ENCODE measurements at places on chromosomes 1 and 21. TPM values are rescaled to one million over a fixed set of nuclear protein-coding genes. Genes with fewer than 3 reads are reported as not detected.

The CHAF1B gene
- 16.6 TPM for total RNA-seq

The DYNLT5 gene
- total RNA-seq: not detected

The SPRR2F gene
- not detected for total RNA-seq

The ICOSLG gene
- not detected for total RNA-seq

DNA sequence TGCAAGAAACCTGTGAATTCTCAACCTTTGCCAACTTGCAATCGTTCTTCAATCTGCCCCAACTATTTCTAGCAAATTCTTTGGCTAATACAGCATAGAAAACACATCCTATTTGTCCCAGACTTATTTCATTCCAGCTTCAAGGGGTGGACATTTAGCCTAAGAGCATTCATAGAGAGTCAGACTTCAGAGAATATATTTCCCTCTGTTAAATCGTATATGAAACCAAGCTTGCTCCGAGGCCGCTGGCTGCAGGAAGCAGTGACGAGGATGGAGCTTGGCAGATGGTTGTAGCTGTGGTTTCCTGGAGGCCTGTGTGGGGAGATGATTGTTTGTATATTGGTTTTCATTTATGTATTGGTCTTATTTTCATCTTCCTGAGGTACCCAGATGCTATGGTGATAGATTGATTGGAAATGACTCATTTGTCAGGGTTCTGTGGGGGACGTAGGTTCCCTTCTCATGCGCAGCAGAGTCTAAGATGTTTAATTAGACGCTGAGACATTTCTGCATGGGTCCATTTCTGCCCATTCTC lies 26.1 kb downstream of the MAN1C1 start:
- no peak for DNase-seq

GRCh38 chr1:110798691-110799256 lies 74.2 kb upstream of the CD53 start:
- no peak for DNase-seq

- DNase-seq: no peak
Observed at GRCh38 chr1:116164150-116164549, 53.0 kb downstream of the MAB21L3 start.

GRCh38 chr1:164613176-164613575 lies 54.2 kb downstream of the PBX1 start:
- no peak for DNase-seq

GRCh38 chr1:205286335-205286950 lies 35.1 kb downstream of the NUAK2 start:
- DNase-seq: no peak

GRCh38 chr1:46643368-46643775 lies 24.8 kb downstream of the ATPAF1 start:
- peak; percentile 85 for DNase-seq

DNA sequence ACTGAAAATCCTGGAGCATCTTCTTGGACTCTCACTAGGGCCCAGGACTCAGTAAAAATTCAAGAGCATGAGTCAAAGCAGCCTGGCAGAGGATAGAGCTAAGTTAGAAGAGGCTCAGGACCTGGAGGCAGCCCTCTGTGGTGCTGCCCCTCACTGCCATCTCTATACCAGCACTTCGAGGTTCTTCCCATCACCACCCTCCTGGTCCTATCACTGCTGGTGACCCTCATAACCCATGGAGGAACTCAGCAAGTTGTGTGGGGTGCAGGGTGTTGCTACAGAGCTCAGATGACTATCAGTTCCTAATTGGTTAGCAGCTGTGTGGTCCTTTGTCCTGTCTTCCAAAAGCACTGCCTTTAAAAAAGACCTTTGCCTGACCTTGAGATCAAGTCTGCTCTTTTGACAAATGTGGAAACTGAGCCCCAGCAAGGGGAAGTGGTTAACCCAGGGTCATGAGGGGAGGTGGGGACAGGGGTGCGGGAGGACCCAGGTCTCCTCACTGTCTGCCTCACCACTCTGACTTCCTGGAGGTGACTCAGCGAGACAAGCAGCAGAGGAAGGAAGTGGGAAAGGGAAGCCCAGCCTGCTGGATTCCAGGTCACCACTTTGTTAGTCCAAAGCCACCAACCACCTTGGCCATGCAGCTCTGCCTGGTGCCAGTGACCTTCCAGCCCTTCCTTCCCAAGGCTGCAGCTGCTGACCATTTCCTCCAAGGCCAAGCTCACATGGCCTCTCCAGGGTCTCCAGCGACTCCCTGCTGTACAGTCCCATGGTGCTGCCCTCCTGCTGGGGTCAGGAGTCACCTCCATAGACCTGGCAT lies 199.4 kb upstream of the EDN2 start:
- no peak for DNase-seq

GRCh38 chr1:99570486-99571089 lies 75.3 kb upstream of the PALMD start:
- DNase-seq: no peak

GRCh38 chr21:41405321-41405720 lies 20.7 kb upstream of the MX1 start:
- DNase-seq: no peak

DNA sequence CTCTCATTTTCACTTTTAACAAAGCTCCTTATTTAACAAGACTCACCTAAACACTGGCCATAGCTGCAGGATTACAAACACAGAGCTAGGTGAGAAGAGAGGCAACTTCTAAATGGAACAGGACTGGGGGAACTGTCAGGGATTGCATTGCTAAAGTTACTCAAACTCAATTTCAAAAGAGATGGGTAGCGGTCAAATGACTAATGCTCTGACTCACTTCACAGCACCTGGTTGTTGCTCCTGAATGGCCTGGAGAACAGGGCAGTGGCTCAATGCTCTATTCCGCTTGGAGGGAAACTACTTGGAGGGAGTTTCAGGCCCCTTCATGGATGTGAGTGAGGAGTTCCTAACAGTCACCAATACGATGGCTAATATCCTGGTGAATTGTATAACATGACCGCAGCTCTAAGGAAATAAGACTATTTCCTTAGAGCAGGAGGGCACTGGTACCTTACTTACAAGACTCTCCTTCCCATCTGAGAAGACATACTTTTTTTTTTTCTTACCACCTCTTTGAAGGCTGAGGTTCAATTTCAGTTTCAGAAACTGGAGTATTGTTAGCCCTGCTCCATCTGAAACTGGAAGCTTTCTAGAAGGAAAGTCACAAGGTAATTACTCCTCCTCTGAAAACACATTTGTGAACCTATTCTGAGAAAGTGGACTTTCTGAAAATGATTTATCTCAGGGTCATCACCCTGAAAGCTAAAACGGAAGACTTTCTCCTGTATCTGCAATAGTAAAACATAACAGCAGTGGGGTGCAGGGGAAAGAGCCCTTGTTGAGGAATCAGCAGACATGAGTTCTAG lies 9.5 kb downstream of the DPT start:
- no peak for DNase-seq

DNA sequence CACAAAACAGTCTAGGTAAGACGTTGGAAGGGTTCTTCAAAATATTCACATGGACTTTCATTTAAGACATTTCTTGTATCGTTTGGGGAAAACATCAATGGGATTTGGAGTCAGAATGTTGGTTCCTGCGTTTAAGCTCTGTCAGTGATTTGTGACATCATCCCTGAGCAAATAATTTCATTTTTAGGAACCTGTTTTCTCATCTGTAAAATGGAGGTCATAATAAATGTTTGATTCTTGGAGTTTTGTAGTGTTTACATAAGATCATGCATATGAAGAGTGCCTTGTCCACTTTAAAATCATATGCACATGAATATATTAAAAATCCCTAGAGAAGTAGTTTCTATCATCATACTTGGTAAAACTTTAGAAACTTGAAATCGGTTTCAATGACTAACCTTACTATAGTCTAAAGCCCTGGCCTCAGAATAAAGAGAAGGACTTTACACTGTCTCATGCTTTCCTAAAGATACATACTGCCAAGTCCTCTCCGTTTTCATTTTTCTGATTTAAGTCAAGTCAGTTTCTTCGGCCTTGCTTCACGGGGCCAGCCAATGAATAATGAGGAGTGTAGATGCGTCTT lies 178.4 kb downstream of the ADSS2 start:
- peak; percentile 90 for DNase-seq

DNA sequence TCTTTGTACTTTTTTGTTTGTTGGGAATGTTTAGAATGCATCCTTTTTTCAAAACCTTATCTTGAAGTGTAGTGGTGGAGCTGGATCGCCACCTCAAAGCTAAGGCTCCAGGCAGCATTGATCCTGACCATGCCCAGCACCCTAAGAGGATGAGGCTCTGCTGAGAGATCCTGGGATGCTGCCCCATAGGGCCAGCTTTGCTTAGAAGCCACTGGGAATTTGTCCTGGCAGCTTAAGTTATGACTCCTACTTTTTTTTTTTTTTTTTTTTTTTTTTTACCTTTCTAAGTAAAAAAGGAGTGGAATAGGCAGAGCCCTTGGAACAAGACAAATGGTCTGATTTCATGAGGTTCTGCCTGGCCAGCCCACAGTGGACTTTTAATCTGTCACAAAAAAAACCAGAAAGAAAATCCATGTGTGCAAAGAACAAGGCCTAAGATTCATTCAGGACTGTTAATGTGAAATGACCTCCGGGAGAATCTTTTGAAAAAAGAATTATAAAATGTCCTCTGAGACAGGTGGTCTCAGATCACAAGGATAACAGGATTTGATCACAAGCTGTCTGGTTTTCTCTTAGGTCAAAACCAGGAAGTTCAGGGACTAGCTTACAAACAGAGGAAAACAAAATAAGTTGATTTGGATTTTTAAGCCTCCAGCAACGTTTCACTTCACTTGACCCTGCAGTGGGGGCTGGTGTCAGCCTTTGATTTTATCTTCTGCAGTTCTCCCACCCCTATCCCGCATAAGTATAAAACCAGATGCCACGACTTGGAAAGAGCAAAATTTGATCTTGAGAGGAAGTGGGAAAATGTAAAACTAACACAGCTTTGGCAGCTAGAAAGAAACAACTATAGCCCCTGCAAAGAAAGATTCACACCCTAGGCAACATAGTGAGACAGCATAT lies 25.9 kb upstream of the RAP1A start:
- DNase-seq: no peak

All from SJSA1 (cell line).